ENCODE measurements at places on chromosomes 4 and X. TPM values are rescaled to one million over a fixed set of nuclear protein-coding genes. Genes with fewer than 3 reads are reported as not detected.

The GYG2 gene
- polyA plus RNA-seq = 17.4 TPM

The IGSF1 gene
- 24.5 TPM for polyA plus RNA-seq

DNA sequence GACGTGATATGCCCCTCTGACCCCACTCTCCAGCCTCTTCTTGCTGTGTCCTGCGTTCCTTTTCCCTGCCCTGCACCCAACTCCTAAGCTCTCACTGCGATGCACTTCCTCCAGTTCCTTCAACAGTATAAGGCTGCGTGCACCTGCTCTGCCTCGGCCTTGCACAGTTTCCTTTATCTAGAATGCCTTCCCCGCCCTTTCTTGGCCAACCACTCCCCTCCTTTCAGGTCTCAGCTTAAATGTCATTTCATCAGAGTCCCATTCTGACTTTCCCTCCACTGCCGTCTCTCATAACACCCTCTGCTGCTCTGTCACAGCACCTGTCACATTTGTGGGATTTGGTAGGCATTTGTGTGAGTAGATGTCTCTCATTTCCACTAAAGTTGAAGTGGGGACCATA, 58.4 kb upstream of the NEIL3 start:
- no peak for DNase-seq

DNA sequence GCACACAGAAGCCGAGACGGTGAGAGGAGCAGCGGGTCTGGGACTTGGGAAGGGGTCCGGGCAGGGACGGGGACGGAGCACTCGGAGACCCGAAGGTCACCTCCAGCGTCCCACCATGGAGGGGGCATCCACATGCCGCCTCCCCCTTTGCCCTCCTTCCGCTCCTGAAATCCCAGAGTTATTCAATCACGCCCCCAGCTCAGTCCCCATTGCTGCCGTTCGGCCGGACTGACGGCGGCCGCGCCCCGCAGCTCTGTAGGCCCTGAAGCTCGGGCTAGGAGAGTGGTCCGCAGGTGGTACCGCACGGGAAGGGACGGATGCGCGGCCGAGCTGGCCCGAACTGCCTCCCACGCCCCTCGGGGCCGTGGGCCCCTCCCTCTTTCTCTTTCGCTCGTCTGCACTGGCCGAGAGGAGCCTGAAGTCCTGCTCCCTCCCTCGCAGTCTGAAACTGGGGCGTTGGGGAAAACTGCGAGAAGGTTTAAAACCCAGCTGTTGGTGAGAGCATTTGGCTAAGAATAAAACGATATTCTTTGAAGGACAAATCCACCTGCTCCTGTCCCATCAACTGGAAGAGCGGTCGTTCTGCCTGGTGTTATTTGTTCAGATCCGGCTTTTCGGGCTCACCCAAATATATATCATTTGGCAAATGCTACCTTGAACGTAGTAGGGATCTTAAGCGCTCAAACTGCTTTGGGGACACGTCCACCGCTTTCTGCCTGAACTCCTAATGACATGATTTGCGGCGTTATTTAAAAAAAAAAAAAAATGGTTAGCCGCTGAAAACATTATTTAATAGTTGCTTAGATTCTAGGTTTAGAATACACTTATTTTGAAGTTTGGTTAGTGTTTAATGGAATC, 719 bp downstream of the USO1 start:
- peak; percentile 64 for DNase-seq

DNA sequence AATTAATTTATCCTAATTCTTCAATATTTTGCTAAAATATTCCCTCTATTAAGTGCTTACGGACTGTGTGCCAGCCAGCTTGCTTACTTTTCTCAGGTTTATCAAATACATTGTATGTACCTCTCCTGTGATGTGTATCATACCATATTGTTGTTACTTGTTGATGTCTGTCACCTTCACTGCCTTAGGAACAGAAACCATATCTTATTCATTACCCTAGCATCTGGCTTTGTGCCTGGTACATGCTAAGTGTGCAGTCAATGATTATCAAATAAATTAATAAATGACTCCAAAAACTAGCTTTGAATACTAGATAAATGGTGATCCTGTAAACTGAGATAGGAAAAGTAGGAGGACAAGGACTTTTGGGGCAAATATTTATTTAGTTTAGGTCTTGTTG, 6.9 kb downstream of the CLCN3 start:
- DNase-seq = no peak

- no peak for DNase-seq
Observed at GRCh38 chr4:63105839-63106238, 1303.4 kb downstream of the TECRL start.

DNA sequence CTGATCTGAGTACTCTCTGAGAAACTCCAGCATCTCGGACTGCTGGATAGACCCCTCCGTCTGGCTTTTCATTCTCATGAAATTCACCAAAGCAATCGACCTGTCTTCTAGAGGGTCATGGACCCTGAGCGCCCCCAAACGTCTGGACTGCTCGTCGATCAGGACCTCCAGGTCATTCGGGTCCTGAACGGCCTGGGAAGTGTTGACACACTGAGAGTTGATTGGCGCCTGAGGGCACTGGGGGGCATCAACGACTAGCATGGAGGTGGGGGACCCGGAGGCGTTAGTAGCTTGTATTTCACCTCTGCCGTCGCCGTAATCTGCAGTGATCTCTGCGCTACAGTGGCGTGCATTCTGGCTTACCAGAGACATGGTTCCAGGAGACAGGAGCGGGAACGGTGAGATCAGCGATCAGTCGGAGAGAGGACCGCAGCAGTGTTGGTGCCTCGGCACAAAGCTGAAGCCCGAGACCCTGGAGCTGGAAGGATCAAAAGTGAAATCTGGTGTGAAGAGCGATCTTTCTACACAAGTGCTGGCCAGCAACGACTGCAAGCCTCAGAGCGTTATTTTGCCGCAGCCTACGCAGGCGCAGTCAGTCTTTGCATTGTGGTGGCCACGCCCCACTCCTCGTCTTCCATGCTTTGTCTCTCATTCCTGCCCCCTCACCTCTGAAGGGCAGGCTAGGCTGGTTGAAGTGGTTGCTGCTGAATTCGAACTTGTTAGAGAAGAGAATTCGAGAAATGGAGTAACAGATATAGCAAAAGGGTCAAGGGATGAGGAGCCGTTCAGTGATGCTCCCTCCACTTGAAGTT, at the start of gene MAGEE2:
Gene MAGEE2 (minus strand): TSS at position 575 of the 812 bp plus-strand sequence. CDS start 203 bp downstream, at position 372.
- no peak for DNase-seq

- no peak for DNase-seq
Observed at GRCh38 chrX:135740681-135741149, 27.3 kb downstream of the CT45A1 start.

Data from left renal cortex interstitium (tissue), 4 donors.